ENCODE measurements at places on chromosomes 1 and 21.

DNA sequence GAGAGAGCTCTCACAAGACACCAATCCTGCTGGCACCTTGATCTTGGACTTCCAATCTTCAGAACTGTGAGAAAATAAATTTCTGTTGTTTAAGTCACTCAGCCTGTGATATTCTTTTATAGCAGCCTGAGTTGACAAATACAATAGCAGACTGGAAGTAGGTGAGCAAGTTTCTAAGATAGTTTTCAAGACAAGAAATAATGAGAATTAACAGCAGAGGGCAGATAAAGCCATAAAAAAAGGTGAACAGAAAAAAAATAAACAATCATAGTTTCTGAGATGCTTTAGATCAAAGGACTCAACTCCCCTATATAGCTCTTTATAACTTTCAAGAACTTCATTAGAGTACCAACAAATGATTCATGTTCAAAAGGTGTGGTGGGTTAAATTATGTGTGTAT lies 119.8 kb downstream of the PLPPR5 start:
- no peak for DNase-seq

GRCh38 chr1:62362061-62362917 lies 43.1 kb upstream of the KANK4 start:
- DNase-seq, result no peak

- no peak for DNase-seq
Measured at GRCh38 chr1:223339861-223340260, 24.1 kb downstream of the SUSD4 start.

DNA sequence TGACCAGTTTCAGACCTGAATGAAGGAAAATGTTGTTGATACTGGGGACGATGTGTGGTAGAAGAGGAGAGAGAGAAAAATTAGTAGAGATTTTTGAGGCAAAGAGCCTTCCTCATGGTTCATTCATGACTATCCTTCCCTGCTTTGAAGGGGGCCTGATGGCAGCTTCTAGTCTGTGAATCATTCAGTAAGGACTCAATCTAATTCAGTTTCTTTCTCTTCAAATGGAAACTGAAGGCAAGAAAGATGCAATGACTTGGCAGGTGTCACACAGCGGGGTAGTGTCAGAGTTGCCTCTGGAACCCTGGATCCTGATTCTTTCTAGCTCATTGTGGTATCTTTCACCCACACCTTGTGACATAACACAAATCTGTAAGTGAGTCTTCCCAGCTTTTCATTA lies 14.9 kb upstream of the CD5L start:
- DNase-seq, result no peak

DNA sequence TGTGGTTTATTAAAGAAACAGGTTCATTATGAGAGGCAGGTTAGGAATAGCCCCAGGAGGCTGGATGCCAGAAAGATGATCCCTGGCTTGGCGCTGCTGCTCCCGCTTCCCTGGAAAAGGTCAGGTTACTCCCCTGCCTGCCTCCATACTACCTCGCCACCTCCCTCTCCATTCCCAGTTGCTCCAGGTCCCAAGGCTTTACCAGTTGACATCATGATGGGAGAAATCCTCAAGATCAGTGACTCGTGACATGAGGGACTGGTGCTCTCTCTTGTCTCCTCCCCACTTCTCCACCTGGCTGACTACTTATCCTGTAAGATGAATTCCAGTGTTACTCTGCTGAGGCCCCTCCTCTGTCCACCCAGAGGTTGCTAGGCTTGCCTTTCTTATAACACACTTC lies 19.7 kb downstream of the VASH2 start:
- no peak for DNase-seq

DNA sequence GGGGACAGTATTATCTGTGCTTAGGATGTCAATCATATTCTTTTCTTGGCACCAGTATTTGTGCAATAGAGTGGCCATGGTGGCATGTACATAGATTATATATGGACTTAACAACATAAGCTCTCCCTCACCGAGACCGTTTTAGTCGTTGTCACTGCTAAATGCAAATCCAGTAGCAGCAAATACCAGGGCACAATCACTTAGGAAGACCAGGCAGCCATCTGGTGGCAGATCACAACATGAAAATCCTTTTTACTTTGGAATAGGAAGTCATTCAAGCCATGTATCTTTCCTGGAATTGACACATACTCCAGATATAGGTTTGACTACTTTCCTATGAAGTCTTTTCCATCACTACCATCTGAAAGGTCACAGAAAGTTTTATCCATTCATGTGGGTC lies 53.2 kb upstream of the C1orf87 start:
- no peak for DNase-seq

GRCh38 chr1:239458144-239458500 lies 71.8 kb downstream of the CHRM3 start:
- DNase-seq, result peak; percentile 31

DNA sequence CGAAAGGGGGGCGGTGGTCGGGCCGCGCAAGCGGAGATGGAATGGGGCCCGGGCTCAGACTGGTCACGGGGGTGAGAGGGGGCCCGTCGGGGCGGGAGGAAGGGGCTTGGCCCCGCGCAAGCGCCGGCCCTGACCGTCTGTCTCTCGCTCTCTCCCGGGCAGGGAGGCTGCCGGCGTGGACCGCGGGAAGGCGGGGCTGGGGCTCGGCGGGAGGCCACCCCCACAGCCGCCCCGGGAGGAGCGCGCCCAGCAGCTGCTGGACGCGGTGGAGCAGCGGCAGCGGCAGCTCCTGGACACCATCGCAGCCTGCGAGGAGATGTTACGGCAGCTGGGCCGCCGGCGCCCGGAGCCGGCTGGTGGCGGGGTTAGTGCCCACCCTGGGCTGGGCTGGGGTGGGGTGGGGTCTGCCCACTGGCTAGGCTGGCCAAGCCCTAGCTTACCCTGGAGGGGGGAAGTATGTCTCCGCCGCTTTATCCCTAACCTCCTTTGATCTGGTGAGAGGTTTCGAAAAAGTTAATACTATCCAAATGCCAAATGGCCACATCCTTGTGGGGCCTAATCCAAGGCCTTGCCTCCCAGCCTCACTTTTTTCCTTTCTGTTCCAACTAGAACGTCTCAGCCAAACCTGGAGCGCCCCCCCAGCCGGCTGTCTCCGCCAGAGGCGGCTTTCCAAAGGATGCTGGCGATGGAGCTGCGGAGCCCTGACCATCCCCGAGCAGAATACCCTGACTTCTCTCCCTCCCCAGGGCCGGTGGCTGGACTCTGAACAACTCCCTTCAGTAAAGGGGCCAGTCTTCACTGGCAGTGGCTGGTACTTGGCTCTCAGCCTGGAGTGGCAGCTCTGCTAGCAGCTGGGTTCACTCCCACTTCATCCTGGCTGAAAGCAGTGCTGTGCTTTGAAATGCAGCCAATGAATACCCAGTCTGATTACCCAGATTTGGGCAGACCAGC lies 636 bp upstream of the YRDC start:
- DNase-seq, result peak; percentile 34

DNA sequence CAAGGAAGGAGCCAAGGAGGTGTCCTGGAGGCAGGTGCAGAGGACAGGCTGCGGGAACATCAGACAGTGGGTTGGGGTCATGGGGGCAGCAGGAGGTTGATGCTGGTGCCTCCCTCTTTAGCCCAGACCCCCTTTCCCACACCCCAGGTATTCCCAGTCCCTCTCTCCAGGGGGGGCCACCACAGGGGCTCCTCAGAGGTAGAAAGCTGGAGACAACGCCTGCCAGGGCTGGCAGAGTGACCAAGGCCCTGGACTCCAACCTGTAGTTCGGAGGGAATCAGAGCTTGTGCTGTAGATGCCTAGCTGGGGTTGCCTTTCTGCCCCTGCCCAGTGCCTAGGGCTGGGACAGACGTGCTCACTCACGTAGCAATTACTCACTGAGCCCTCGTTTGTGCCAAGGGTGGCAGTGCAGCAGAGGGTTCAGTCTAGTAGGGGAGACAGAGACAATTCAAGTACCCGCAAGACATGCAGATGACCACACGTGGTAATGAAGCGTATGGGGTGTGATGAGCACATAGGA lies 148.2 kb downstream of the PTPRU start:
- no peak for DNase-seq

- DNase-seq, result no peak
Measured at GRCh38 chr1:29122682-29123052, 1.0 kb downstream of the TMEM200B start.

DNA sequence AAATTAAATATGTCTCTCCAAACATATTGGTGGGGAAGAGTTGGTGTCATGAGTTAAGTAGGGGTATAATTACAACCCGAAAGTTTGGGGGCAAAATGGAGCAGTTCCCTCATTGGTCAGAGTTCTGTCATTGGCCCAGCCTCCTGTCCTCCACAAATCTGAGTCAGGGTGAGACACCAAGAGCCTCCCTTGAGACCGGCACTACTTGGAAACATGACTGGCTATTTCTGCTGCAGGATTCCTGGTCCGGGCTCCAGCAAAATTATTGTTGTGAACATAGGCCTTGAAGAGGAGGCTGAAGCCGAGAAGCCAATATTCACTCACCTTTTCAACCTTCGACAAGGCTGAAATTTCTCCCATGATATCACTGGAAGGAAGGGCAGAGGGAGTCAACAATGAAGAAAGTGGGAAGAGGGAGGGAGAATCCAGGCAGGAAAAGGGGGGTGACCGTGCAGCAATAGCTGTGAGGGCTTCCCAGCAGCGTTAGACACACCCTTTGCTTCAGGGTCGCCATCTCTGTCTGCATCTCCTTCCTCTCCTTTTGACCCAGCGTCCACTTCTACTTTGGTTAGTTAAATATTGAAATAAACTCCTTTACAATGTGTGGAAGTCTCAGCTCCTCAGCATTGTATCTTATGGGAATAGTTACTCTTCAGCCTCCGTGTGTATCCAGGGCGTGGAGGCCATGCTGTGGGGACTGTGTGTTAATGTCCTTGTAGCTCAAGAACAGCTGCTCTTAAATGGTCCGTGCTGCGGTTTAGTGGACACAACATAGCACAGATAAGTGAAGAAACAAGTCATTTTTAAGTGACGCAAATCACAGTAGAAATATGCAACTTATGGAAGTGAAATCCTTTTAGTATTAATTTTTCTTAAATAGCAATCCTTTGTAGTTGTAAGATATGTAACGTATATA lies 307.4 kb downstream of the DISC1 start:
- DNase-seq, result no peak

DNA sequence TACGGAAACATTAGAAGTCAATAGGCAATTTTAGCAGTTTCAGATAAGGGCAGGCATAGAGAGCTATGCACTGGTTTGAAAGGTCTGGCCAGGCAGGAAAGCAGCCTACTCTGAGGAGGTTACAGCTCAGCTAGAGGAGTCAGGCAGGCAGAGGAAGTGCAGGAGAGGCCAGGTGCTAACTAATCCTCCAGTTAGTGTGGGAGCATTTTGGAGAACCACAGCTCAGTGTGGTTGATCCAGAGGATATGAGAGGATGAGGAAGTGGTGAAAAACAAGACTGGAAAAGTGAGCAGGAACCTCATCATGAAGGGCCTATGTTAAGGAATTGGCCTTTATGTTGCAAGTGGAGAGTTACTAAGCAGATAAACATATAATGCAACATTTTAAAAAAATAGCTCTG lies 282.4 kb upstream of the SGIP1 start:
- DNase-seq, result peak; percentile 13

GRCh38 chr21:32538147-32538792 lies 47.1 kb downstream of the TCP10L start:
- no peak for DNase-seq

- no peak for DNase-seq
Measured at GRCh38 chr1:109928591-109929111, 18.0 kb downstream of the CSF1 start.

- DNase-seq, result no peak
Measured at GRCh38 chr21:41255190-41255589, 61.4 kb upstream of the FAM3B start.

GRCh38 chr1:193285641-193286040 lies 99.2 kb upstream of the B3GALT2 start:
- DNase-seq, result no peak

- no peak for DNase-seq
Measured at GRCh38 chr21:38758501-38759214, 47.1 kb upstream of the ETS2 start.

DNA sequence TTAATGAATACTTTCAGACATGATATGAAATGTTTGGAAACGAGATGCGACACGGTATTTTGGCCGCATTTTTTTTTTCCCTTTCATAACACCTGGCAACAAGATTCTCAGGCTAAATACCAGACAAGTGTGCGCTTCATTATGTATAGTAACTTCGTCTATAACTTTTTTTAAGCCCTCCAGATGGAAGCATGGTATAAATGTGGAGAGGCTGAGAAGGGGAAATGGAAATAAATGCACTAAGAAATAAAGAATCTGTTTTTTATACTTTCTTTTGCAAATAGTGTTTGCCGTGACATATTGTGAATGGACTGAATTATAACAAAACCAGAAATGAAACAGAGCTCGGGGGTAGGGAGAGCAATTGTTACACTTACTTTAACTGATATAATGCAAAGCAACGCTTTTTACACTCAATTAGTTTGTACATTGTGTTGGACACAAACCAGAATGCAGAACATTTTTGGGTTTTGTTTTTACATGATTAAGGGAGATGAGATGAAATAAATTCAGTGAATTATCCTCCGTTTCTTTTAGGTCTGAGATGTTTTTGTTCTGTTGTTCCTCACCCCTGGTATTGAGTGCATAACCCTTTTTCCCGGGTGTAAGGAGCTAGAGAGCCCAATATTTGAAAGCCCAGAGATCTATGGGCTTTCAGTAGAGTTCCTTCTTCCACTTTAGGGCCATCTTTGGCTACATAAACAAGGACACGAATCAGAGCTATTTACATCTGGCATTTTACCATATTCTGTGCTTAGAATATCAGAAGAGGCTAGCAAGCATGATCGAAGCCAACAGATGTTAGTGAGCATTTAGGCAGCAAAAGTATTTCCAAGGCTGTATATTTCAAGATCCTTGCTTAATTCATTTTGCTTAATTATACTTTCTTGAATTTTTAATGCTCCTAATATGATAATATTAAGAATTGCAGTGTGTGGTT lies 478.0 kb downstream of the CAMTA1 start:
- DNase-seq, result no peak

- no peak for DNase-seq
Measured at GRCh38 chr1:60311838-60312237, 238.3 kb upstream of the C1orf87 start.

GRCh38 chr1:234658138-234658537 lies 48.2 kb upstream of the IRF2BP2 start:
- DNase-seq, result no peak

DNA sequence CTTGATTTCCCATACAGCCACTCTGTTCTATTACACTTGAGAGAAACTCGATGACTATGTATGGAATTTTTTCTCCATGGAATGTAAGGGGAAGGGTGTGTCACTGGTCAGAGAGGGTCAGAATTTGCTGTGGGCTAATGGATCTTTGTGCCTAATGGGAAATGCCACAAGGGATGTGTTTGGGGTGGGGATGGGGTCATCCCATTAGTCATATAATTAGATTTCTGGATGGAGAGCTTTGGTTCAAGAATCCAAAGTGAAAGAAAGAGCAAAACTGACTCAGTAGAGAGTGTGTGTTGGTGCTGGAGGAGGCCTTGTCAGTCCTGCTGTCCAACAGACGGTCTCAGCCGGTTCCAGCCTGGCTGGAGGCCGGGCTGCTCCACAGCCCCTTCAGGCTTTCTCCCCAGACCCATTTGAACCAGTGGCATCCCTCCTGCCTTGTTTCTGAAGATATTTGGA lies 86.4 kb downstream of the LAMC2 start:
- no peak for DNase-seq

DNA sequence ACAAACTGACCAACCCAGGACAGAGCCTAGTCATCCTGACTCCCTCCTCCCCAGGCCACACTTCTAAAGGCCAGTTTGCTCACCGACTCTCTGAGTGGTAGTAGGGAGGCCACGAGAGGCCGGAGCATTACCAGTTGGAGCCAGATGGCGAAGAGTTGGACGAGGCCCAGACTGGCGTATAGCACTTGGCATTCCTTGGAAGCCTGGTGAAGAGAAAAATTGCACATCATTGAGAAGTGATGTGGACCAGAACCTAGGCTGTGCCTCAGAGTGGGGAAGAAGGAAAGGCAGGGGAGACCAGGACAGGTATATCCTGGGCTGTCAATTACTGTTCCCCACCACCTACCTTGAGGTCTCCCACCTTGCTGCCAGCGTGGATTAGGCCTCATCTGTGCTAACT lies 12.2 kb downstream of the PABPC4 start:
- DNase-seq, result no peak
